Umbilical cord (tissue), 2 donors: ENCODE measurements at places on chromosomes 1 and 21.

GRCh38 chr1:7281821-7282220 lies 489.3 kb upstream of the VAMP3 start:
- peak; percentile 73 for DNase-seq

DNA sequence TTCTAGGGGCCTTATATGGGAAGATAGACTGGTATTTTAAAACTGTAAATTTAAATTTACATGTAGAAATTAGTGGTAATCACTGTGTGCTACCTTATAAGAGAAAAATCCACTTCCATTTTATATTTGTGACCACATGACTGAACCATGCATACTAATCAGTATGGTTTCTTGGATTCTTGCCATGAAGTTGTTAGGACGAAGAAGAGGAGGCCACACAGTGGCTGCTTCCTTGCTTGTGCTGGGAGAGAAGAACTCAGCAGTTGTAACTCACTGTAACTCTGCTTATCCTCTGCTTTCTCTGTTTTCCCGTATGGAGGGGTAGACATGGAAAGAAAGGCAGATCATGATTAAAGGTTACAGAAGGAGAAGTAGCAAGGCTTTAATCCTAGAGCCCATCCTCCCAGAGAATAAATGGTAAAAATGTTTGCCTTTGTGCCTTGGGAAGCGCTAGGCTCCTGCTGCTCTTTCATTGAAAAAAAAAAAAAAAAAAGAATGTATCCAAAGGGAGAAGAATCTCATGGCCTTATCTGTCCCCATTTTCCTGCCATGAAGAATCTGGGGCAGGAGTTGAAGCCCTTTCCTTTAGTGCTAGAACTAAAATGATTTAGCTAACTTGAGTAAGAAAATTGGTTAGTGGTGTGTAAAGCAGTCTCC lies 32.4 kb downstream of the KCTD3 start:
- DNase-seq, result peak; percentile 17

- DNase-seq, result no peak
Observed at GRCh38 chr21:31974454-31974985, 101.7 kb downstream of the HUNK start.

DNA sequence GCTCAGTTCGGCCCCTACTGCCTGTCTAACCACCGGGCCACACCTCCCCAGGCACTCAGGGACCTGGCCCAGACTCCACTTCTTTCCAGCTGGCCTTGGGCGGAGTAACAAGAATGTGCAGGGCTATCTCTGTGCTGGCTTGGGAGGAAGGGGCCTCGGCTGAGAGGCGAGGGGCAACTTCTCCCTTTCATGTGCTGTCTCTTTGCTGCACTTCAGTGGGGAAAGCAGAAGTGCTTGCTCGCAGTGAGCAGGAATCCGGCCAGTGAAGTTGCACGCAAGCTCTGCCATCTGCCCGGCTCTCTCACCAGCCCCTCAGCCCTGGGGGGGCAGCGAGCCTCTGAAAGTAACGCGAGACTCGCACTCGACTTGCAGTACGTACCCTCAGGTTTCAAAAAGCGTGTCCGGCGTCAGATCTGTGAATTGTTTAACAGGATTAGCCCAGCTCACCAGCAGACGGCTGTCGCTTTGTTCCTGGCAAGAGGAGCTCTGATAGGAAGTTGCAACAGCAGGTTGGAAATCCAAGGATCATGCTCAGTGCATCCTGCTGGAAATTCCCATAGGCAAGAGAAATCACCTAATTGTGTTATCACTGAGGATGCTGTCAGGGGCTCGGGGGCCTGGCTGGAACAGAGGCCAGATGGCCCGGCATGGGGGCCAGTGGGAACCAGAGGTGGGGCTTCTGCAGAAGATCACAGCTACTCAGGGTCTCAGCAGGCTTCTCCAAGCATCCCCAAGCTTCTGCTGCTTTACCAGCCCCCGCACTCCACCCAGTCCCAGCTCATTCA lies 221.1 kb downstream of the NPHP4 start:
- peak; percentile 56 for DNase-seq

- no peak for DNase-seq
Observed at GRCh38 chr1:70392626-70393025, 18.4 kb upstream of the CTH start.

DNA sequence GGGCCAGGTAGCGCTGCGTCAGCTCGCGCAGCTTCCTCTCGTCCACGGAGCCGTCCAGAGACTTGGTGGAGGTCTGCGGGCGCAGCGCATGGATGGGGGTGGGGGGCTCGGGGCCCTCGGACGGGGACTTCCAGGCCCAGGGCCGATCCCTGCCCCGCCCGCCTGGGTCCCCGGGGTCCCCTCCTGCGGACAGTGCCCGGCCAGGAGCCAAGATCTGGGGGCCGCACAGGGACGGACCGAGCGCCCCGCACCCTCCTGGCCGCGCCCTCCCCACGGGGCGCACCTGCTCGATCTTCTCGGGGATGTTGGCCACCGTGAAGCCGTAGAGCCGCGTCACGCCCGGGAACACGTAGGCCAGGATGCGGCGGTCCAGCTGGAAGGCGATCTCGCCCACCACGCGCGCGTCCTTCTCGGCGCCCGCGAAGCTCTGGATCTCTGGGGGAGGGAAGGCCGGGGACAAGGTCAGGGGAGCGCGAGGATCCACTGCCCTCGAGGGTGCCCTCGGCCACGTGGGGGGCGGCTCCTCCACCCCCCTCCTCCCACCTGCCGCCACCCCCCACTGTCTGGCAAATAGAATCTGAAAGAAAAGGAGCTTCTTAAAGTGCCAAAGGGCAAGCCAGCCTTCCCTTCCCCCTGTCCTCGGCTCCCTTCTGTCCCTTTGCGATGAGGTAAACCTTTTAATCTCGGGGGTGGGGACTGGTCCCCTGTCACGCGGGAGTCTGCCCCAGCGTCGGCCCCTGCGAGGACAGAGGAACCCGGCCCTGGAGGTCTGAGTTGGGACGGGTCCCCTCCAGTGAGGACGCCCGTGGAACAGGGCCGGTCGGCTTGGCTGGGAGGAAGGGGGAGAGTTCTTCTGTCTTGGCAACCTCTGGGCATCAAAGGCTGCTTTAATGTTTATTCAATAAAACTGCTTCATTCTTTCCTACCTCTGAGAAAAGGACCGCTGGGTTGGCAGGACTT lies 6.5 kb upstream of the FTCD start:
- DNase-seq, result no peak

DNA sequence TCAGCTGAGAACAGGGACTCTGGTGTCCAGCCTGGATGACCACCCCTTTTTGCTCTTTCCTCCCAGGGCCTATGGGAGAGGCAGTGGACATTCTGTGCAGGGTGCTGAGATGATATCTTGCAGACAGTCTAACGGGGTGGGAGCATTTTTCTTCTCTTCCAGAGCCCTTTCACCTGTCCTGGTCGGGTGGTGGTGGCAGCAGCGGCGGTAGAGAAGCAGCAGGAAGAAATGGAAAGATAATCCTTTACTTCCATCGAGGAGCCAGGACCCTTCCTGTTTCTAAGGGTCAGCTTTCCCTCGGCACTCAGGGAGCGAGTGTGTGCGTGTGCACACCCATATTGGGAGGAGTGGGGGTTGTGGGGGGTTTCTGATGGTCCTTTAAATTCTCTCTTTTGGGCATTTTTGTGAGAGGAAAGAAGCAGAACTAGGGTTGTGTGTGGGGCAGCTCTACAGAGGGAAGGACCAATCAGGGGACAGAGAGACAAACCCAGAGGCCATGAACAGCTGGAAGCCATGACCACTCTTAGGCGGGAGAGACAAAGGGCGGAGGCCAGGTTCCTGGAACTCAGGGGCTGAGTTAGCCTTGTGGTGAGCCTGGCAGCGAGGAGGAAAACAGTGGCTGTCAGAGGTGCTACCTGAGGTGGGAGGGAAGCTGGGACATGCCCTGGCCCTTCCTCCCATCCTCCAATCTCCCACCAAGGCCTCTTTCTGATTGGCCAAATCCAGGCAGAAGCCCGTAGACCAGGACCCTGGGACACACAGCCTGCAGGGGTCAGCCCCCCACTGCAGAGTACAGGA lies 31.2 kb upstream of the CSF3R start:
- DNase-seq, result no peak

DNA sequence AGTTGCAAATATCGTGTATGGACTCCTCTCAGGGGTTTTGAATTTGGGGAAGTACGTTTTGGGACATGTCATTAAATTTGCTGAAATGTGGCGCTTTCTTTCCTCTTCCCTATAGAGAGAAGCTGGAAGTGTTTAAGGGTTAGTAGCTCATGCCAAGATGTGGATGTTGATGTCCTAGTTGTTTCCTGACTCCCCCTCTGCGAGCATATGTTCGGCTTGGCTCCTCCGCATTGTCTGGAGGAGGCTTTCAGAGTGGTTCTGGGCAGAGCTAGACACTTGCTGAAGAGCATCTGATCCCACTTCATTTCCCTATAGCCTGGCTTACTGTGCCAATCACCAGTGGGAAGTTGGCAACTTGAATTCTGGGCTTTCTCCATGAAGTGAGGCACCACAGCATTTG lies 347.4 kb upstream of the B3GALT2 start:
- no peak for DNase-seq

DNA sequence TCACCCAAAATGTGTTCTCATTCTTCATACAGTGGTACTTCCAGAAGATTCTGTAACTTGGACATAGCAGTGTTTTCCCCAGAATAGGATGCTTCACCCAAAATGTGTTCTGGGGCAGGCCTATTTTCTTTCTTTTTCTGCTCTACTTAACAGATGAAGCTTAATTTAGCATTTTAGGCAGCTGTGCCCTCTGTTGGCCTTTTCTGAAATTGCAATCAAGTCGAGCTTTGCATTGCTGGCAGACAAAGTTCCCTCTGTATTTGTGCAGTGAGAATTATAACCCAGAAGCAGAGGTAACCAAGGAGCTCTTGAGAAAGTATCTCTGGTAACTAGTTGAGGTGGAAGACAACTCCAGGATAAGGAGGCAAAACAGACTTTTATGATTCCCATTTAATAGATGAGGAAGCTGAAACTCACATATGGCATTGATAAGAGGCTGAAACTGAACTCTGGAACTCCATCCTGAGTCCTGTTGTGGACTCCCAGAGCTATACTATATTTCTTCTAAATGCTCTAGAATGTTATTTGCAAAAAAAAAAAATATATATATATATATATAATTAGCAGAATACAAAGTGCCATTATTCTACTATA lies 50.3 kb upstream of the L1TD1 start:
- DNase-seq, result peak; percentile 62
